Activated CD4-positive, alpha-beta T cell treated with anti-CD3 and anti-CD28 coated beads, Interleukin-2, amount 10 ng/mL, durations not matched to agents 24 days and 14 days (primary cell): ENCODE measurements at places on chromosomes 13 and 19. TPM values are rescaled to one million over a fixed set of nuclear protein-coding genes. Genes with fewer than 3 reads are reported as not detected.
A peak's percentile ranks its signal among the peaks of the same experiment; 100 is the strongest.

DNA sequence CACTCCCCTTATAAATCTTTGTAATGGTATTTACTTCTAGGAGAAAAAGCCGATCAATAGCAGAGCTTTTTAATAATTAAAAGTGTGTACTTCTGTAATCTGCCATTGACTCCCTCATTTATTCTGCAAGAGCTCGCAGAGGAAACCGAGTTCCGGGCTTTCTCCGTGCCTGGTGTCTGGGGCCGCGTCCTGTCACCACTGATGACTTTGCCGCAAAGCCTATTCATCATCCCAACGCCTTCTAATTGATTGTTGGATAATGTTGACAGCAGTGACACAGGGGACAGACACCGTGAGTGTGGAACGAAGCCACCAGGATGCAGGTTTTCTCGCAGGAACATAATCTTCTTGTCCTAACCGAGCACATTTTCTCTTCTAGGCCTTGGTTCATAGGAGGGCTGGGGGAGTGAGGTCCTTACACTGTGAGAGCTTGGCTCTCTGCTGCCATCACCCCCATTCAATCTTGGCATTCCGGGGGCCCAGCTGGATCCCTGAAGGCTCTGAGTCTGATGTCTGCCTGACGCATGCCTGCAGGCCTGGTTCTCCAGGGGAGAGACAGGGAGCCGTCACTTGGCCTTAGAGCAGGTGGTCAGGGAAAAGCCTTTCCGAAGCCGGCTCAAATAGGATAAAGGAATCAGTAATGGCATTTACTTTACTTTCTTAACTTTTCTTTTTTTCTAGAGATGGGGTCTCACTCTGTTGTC, 110.3 kb downstream of the KDM4B start:
- H3K27ac ChIP-seq = no peak overlapping the region
- DNase-seq = no peak
- H3K4me1 ChIP-seq = no peaks in the 10 kb centered on the region
- H3K27me3 ChIP-seq = no peaks in the 10 kb centered on the region
- H3K4me3 ChIP-seq = no peak overlapping the region
- H3K36me3 ChIP-seq = peaks cover 19% of the 10 kb centered on the region

DNA sequence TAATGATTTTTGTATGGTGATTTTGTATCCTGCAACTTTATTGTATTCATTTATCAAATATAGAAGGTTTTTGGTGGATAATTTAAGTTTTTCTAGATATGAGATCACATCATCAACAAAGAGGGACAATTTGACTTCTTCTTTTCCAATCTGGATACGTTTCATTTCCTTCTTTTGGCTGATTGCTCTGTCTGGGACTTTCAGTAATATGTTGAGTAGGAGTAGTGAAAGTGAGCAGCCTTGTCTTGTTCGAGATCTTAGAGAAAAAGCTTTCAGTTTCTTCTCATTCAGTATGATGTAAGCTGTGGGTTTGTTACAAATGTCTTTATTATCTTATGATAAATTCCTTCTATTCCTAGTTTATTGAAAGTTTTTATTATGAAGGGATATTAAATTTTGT, 352.0 kb upstream of the DACH1 start:
- DNase-seq = no peak
- H3K27me3 ChIP-seq = no peaks in the 10 kb centered on the region
- H3K4me1 ChIP-seq = no peaks in the 10 kb centered on the region

DNA sequence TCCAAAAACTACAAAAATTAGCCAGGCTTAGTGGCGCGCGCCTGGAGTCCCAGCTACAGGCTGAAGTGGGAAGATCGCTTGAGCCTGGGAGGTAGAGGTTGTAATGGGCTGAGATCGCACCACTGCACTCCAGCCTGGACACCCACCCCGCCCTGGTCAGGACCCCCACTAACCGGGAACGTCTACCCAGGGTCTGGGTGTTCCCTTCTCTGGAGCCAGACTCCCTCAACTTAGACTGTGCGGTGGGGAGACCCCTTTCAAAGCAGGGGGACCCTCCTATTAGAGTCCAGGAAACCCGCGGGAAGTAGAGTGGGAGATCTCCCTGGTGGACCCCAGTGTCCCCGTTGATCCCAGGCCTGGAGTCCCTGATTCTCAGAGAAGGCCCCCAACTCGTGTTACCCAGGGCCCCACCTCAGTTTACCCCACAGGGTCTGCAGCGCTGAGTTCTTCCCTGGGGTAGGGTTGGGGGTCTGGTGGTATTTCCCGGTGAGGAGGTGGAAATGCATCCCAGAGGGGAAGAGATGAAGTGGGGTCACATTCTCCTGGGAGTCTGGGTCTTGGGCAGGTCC, 6.1 kb upstream of the ARRDC2 start:
- no peak for DNase-seq
- peak overlapping the region; percentile 93 for H3K4me3 ChIP-seq
- H3K27ac ChIP-seq = peak overlapping the region; percentile 93
- H3K27me3 ChIP-seq = no peaks in the 10 kb centered on the region
- peaks cover 22% of the 10 kb centered on the region for H3K36me3 ChIP-seq

DNA sequence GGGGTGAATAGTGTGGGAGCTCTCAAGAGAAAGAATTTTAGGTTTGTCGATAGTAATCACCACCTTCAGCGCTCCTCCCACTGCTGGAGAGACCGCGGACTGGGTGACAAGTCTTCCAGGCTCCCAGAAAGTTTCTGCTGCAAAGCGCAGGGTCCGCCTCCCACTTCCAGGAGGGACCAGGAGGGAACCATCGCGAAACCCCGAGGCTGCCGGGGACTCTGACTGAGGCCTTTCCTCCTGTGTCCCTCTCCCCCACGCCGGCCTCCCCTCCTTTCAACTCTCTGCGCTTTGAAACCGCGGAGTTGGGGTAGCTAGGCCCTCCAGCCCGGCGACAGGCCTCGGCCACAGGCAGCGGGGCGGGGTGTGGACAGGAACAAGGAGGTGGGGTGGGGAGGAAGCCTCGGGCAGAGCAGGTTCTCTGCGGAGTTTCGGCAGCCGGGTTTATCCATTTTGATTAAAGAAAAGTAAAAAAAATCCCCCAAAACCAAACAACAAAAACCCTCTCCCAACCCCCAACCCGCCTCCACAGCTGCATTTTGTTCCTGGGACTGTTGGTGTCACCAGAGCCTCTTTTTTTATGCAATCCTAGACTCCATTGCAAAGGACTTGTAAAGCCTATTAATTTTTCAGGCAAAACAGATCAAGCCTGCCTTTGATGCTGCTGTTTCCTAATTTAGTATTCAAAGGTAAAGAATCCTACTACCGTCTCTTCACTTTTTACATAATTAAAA, 157.2 kb downstream of the TM9SF2 start:
- peak; percentile 86 for DNase-seq
- peaks cover 21% of the 10 kb centered on the region for H3K27me3 ChIP-seq
- H3K36me3 ChIP-seq = no peaks in the 10 kb centered on the region

GRCh38 chr19:15241259-15241910, 9.1 kb upstream of the EPHX3 start:
- H3K27me3 ChIP-seq = no peaks in the 10 kb centered on the region
- no peak overlapping the region for H3K27ac ChIP-seq
- H3K4me3 ChIP-seq = no peak overlapping the region
- DNase-seq = no peak
- no peaks in the 10 kb centered on the region for H3K4me1 ChIP-seq

DNA sequence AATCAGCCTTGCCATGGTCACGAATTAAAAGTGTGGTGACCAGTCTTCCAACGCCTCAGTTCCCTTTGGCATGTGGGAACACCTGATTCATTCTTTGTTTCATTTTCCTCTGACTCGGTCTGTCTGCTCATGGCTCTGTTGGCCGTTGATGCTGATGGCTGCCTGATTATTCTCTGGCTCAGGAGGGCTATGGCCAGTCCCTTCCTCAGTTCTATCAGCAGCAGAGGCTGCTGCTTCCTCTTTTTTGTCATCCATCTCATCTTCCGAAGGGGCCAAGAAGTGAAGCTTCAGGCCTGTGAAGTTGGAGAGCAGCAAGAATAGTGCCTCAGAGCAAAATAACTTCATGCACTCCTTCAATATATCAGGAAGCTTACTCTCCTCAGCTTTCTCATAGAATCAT, 9.5 kb upstream of the MLNR start:
- H3K4me3 ChIP-seq = no peak overlapping the region
- no peaks in the 10 kb centered on the region for H3K27me3 ChIP-seq
- no peak overlapping the region for H3K27ac ChIP-seq
- H3K4me1 ChIP-seq = peaks cover 10% of the 10 kb centered on the region

DNA sequence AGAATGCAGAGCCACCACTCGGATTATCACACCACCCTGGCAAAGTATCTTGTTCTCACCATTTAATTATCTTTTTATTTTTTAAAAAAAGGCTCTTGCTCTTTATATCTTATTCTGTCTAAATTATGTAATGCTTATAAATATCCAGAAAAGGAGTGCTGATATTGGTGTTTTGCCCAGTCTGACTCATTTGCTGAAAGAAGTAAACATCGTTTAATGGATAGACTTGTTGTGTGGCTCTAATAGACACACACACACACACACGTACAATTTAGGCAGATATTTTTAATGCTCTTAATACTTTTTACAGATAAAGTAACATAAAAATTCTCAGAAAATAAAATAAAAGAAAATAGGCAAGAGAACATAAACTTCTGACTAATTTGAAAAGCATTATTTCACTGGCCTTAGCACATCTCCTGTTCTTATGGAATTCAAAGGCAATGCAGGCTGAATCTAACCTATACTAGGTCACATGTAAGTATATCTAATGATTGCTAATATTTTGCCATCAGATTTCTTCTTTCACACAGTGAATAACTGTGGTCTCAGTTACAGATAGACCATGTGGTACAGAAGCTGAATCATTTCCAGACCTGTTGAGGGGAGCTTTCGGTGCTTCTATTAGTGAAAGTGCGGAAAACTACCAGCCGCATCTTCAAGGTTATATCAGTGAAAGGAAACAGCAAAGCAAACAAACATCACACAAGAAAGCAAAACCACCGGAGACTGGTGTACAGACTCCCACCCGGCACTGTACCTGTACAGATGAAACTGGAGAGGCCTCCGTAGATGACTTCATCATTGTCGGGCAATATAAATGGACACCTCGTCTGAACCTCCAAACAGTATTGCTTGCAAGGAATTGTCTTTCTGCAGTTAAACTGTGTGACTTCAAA, 642.1 kb upstream of the ARGLU1 start:
- no peaks in the 10 kb centered on the region for H3K36me3 ChIP-seq
- H3K27ac ChIP-seq = no peak overlapping the region
- H3K4me1 ChIP-seq = no peaks in the 10 kb centered on the region
- no peak overlapping the region for H3K4me3 ChIP-seq

DNA sequence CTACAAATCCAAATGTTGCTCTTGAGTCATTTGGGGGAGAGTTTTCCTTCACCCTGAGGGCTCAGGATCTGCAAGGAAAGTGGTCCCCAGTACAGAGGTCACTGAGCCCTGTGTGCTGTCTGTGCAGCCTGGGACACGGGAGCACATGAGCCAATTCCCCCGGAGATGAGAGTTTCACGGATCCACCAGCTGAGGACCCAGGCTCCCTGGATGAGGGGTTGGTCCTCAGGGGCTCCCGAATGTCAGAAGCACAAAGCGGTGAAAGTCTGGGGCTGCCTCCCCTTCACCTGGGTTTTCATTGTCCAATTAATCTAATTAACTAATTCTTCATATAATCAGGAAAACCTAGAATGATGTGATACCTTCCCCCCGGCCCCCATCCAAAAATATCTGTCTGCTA, 13.6 kb upstream of the LILRB2 start:
- no peaks in the 10 kb centered on the region for H3K4me1 ChIP-seq
- no peaks in the 10 kb centered on the region for H3K36me3 ChIP-seq
- no peak for DNase-seq
- H3K27me3 ChIP-seq = peaks cover 6% of the 10 kb centered on the region

GRCh38 chr19:840519-841206, at the start of gene PRTN3:
PRTN3 (plus strand) TSS chr19:840999; CDS start chr19:841009, 10 bp downstream.
- peaks cover 3% of the 10 kb centered on the region for H3K4me1 ChIP-seq
- no peak for DNase-seq
- no peak within 1 kb of the TSS for H3K27ac ChIP-seq
- no peaks in the 10 kb centered on the region for H3K36me3 ChIP-seq
- H3K27me3 ChIP-seq = peaks cover 20% of the 10 kb centered on the region

DNA sequence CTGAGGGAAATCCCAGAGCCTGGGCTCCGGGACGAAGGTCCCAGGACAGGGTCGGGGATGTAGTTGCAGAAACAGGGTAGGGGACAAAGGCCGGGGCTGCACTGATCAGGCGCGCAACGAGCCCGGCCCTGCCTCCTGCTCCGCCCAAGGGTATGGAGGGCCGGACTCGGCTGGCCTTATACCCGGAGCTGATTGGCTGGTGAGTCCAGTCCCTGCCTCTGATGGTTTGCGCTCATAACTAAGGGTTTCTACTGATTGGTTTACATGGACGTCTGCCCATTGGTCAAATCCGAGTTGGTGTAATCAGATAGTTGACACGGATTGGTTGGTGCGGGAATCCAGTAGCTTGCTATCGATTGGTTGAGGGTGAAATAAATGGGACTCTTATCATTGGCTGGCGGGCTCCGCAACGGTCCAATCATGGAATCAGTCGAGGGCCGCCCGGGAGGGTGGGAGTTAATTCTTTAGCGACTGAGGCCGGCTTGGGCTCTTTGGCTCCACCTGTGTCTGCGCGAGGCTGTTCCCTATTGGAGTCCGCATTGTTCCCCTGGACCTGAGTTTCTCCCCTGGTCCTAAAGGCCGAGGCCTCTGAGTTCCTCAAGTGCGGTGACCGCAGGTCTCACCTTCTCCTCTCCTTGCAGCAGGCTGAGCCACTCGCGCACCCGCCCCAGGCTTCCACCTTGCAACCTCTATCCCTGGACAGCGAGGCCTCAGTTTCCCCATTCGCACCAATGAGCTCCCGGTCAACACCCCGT, 570 bp upstream of the MPND start:
- peaks cover 8% of the 10 kb centered on the region for H3K36me3 ChIP-seq
- H3K27me3 ChIP-seq = no peaks in the 10 kb centered on the region
- peak overlapping the region; percentile 95 for H3K27ac ChIP-seq
- H3K4me3 ChIP-seq = peak overlapping the region; percentile 93

GRCh38 chr19:56253737-56254136, 18.8 kb upstream of the EDDM13 start:
- DNase-seq = peak; percentile 63
- no peaks in the 10 kb centered on the region for H3K36me3 ChIP-seq
- H3K4me1 ChIP-seq = no peaks in the 10 kb centered on the region
- H3K27me3 ChIP-seq = no peaks in the 10 kb centered on the region

DNA sequence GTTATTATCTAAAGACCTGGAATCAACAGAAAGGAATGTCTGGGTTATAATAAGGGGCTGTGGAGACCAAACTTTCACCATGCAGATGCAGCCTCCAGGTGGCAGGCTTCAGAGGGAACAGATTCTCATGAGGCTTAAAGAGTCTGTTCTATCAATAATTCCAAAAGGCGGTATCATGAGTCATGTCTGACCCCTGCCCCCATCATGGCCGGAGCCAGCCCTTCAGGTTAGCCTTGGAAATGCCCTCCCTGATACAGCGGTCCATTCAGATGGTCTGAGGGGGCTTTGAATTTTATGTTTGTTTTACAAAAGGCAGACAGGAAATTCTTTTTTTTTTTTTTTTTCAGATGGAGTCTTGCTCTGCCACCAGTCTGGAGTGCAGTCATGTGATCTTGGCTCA, 21.7 kb upstream of the LAMP1 start:
- H3K4me3 ChIP-seq = no peak overlapping the region
- H3K36me3 ChIP-seq = peaks cover 3% of the 10 kb centered on the region
- DNase-seq = peak; percentile 72
- H3K27ac ChIP-seq = no peak overlapping the region

Gene FXYD1
- 0.79 TPM in 1 of 2 replicates, not detected in the other for total RNA-seq
